ENCODE measurements at places on chromosomes 11 and 22.

DNA sequence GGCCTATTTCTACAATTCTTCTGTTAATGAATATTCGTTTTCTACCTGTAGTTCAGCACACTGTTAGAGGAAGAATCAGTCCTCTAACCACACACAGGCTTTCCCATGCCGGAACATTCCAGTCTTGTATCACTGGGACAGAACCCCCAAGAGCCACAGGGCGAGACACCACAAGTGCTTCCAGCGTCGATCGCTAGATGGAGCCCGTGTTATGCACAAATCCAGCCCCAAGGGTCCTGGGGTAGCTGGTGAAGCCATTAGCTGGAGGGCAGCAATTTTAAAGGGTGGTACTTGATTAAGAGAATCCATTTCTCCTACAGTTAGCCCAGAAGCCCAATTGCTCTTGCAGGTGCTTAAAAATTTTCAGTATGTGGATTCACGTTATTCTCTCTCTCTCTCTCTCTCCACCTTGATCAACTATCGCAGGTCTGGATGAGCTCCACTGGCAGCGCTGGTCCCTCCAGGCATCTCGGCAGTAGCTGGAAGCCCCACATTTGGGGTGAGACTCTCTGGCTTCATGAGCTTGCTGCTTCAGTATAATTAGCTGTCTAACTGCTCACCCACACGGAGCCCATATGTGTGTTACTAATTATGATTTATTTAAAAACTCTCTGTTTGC, 148.2 kb upstream of the SNX19 start:
- DNase-seq, result peak; percentile 45

- DNase-seq, result no peak
Observed at GRCh38 chr22:36211237-36211861, 9.7 kb upstream of the APOL4 start.

GRCh38 chr11:35166369-35167360, 27.7 kb downstream of the CD44 start:
- DNase-seq, result no peak

- DNase-seq, result no peak
Observed at GRCh38 chr11:83012168-83013067, 59.3 kb downstream of the RAB30 start.

DNA sequence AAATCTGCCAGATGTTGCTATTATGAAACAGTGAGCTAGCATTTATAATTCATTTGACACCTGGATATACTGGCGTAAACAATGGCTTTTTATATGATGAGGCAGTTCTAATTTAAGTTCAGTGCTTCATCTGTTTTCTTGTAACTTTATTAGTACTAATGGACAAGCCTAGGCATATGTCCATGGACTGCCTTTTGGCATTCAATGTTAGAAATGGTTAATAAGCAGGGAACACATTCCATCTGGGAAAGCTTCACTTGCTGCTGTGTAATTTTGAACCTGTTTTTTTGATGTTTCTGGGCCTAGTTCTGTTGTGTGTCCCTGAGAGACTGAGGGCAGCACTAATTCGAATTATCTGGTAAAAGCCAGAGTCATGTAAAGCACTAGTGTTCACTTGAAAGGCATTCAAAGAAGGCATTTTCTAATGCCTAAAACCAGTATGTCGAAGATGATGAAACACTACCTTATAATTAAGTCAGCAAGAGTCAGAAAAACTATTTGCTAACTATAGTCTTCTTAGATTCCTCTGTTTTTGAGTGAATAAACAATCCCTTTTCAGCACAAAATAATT, 138.5 kb downstream of the SWAP70 start:
- no peak for DNase-seq

GRCh38 chr11:77471558-77472193, 2.2 kb downstream of the PAK1 start:
- no peak for DNase-seq

DNA sequence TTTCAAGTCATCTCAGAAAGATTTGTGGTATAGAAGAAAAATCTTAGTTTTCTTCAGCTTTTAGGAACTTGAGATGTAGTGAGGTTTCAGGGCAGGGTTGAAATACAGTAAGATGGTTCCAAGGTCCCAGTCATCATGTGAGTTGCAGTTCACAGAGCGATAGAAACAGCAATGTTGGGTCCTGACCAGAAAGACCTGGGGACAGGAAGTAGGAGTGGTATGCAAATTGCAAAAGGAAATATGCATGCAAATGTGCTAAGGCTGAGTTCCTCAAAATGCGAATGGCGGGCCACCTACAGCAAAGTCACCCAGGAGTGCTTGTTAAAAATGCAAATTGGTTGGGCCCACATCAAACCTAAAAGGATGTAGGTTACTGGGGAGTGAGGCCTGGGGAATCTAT, 1032.7 kb upstream of the TENM4 start:
- DNase-seq, result no peak

DNA sequence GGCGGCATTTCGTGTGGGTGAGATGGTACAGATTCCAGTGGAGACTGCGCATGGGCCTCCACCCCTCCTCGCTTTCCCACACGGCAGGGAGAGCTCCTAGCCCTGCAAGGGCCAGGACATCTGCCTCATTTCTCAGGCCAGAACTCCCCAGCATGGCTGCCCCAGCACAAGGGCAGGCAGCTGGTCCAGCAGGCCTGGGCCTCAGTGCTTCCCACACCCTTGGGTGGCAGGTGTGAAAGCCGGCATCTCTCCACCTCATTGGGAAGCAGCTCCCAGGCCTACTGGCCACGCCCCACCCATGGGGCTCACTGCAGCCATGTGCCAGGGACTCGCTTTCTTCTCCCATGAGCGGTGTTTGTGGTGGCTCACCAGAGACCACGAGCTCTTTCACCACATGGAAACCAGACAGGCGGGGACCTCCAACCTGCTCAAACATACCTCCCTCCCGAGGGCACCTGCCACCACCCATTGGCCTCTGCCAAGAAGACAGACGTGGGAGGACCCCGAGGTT, 79.1 kb downstream of the NAT10 start:
- no peak for DNase-seq

DNA sequence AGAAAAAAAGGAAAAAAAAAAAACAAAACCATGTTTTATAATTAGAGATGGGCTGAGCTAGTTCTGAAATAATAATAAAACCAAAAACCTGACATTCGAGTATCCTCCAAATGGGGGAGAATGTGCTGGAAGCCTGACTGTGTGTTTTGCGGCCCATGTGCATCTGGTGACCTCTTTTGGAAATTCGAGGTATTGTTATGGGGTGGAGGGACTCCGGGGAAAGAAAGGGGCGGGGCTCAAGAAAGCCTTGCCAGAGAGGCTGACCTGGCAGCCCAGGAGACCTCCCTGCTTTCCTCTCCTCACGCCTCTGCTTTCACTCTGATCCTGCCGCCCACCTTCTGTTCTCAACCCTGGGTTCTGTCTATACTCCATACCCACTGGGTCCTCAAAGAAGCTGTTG, 72.9 kb downstream of the CTTN start:
- DNase-seq, result no peak

GRCh38 chr11:4203603-4204360, 109.2 kb downstream of the RRM1 start:
- no peak for DNase-seq

DNA sequence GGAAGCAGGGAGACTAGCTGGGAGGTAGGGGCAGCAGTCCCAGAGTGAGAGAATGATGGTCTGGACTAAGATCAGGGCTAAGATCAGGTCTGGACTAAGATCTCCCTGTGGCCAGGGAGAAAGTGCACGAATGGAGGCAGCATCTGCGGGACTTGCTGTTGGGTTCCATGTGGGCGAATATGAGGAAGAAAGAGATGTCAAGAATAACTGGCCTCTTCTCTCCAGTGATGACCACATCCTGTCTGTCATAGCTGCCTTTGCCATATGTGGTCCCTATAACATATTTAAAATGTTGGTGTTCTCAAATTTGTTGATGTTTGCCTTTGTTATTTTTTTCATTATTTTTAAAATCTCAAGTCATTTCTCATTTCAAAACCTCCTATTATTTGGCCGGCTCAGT, 27.4 kb upstream of the CXCR5 start:
- DNase-seq, result no peak

GRCh38 chr11:117814766-117815261, 9.7 kb downstream of the FXYD2 start:
- no peak for DNase-seq

Data from frontal cortex (tissue), 4 donors.